ENCODE measurements at places on chromosomes 1 and 21.

- DNase-seq = no peak
These were observed 1.1 kb upstream of the S100A9 start for GRCh38 chr1:153356392-153357075.

DNA sequence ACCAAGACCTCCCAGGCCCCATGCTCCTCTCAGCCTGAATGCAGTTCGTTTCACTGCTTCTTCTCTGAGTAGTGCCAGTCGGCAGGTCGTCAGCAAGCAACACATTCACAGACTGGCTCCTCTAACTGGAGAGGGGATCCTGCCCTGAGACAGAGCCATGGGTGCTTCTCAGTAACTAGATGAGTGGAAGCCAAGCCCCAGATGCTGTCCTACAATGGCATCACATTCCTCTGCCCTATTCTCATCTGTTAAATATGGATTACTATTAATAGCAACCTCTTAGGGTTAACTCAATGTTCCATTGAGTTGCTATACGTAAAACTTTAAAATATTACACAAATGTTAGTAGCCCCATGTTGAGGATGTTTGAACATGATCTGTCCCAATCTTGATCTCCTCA, 84.2 kb upstream of the S1PR1 start:
- DNase-seq = no peak

DNA sequence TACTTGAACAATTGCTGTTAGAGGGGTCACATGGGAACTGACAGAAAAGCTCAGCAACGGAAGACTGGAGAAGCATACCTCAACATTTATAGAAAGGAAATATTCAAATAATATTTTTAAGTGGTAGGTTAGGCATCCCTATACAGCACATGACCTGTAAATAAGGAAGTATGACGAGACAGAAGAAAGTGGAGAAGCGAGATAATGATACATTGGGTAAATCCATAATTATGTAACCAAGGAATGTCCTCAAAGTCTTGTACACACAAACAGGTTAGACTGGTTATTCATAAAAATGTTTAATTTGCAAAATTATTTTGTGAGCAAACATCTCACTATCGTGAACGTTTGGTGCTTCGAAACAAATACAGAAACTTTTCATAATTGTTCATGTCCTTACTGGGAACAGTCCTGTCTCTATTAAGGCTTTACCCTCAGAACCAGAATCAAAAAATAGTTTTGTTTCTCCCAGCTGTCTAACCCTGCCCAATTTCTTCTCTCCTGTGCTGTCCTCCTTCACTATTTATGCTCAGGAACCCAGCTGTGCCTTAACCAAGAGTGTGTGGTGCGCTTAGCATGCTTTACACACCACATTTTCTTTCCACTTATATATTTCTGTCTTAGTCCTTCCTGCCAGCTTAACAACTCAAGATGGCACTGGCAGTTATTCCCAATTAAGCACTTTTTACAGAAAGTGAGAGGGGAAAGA, 10.2 kb downstream of the KMO start:
- DNase-seq = no peak

DNA sequence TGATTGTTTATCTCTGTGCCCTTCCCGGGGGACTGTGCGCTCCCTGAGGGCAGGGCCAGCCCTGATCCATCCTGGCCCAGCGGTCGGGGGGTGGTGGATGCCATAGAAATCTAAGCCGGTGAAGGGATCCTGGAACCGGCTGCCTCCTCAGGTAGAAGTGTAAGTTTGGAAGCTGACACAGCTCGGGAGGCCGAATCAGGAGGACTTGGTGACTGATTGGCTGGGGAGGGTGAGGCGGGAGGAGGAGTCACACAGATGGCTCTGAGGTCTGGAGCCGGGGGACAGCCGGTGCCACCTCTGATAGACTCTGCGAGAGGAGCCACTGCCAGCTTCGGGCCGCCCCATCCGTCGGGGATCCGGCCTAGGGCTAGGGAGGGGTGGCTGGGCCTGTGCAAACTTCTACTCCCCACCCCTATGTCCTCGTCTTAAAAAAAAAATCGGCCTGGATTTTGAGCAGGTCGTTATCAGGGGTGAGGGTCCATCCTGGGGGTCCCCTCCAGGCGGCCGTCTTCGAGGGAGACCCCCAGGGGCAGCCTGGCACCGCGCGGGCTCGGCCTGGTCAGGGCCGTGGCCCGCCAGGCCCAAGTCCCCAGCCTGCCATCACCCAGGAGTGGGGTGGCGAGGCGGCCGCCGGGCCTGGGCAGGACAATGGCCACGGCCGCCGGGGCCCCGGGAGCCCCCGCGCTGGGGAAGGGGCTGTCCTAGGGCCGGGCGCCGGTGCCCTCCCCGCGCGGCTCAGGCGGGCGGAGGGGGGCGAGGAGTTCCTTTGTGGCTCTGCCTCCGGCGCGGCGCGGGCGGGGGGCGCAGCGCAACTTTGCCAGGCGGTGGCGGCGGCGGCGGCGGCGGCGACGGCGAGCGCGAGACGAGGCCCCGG, 708 bp upstream of the ZNF362 start:
- DNase-seq = no peak

DNA sequence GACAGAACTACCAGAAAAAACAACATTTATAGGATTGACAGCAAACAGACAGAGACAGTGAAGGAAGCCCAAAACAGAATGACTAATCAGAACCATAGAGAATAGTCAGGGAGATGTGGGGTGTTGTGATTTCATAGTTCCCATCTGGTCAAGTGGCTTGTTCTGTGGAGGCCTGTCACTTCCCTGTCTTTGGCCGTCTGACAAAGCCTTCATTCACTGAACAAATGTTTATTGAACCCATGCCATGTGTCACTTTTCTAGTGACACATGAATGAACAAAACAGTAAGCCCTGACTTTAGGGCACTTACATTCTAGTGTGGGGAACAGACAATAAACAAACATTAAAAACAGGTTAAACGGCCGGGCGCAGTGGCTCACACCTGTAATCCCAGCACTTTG, 3.2 kb upstream of the SRRM1 start:
- no peak for DNase-seq
